ENCODE measurements at places on chromosomes 4 and X.

DNA sequence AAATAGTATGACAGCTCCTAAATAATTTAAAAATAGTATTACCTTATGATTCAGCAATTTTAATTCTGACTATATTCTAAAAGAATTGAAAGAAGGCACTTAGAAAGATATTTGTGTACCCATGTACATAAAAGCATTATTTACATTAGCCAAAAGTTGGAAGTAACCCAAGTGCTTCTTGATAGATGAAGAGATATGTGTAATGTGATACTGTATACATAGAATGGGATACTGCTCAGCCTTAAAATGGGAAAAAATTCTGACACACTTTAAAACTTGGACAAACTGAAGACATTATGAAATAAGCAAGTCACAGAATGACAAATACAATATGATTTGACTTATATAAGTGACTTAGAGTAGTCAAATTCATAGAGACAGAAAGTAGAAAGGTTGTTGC lies 112.2 kb downstream of the IDS start:
- no peak for DNase-seq
- no peak overlapping the region for H3K27ac ChIP-seq
- no peaks in the 10 kb centered on the region for H3K4me1 ChIP-seq
- H3K36me3 ChIP-seq = no peaks in the 10 kb centered on the region
- no peak overlapping the region for H3K4me3 ChIP-seq
- H3K27me3 ChIP-seq = no peaks in the 10 kb centered on the region

- no peaks in the 10 kb centered on the region for H3K36me3 ChIP-seq
- H3K27me3 ChIP-seq = no peaks in the 10 kb centered on the region
- no peaks in the 10 kb centered on the region for H3K4me1 ChIP-seq
- no peak for DNase-seq
Observed at GRCh38 chrX:21717802-21718201, 40.1 kb downstream of the SMPX start.

DNA sequence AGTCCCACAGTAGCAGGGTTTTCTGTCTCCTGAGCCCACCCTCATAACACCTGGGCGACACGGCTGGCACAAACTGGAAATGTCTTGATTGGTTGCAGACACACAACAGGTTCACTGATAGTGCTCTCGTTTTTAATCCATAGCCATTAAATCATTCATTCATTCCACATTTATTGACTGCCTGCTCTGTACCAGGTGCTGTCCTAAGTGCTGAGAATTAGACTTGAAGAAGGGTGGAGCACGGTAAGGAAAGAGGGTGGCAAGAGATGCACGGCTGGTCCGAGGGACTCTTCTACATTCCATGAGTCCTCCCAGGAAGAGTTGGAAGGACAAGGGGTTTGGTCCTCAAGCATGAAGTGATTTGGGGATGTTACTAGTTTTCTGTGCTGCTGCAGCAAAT lies 100.0 kb downstream of the RELL1 start:
- H3K27ac ChIP-seq = no peak overlapping the region
- no peak for DNase-seq
- peaks cover 7% of the 10 kb centered on the region for H3K36me3 ChIP-seq
- no peak overlapping the region for H3K4me3 ChIP-seq
- H3K4me1 ChIP-seq = peaks cover 17% of the 10 kb centered on the region

GRCh38 chr4:90025248-90025647 lies 101.9 kb upstream of the CCSER1 start:
- H3K27ac ChIP-seq = no peak overlapping the region
- H3K36me3 ChIP-seq = no peaks in the 10 kb centered on the region
- DNase-seq = no peak
- H3K4me1 ChIP-seq = peaks cover 5% of the 10 kb centered on the region

GRCh38 chr4:31768756-31769155 lies 1048.6 kb downstream of the PCDH7 start:
- no peaks in the 10 kb centered on the region for H3K36me3 ChIP-seq
- no peaks in the 10 kb centered on the region for H3K27me3 ChIP-seq
- H3K4me1 ChIP-seq = peaks cover 5% of the 10 kb centered on the region
- no peak for DNase-seq
- H3K27ac ChIP-seq = no peak overlapping the region

- H3K4me1 ChIP-seq = peaks cover 1% of the 10 kb centered on the region
- H3K36me3 ChIP-seq = no peaks in the 10 kb centered on the region
- H3K27me3 ChIP-seq = no peaks in the 10 kb centered on the region
- DNase-seq = no peak
- no peak overlapping the region for H3K4me3 ChIP-seq
Observed at GRCh38 chr4:176436293-176436973, 116.7 kb downstream of the SPCS3 start.

GRCh38 chr4:94168321-94168720 lies 39.3 kb upstream of the SMARCAD1 start:
- H3K36me3 ChIP-seq = peaks cover 1% of the 10 kb centered on the region
- no peak for DNase-seq
- H3K27me3 ChIP-seq = no peaks in the 10 kb centered on the region
- no peak overlapping the region for H3K27ac ChIP-seq
- H3K4me1 ChIP-seq = peaks cover 4% of the 10 kb centered on the region

- no peak overlapping the region for H3K4me3 ChIP-seq
- H3K27ac ChIP-seq = no peak overlapping the region
- no peaks in the 10 kb centered on the region for H3K27me3 ChIP-seq
- peaks cover 12% of the 10 kb centered on the region for H3K4me1 ChIP-seq
- peaks cover 3% of the 10 kb centered on the region for H3K36me3 ChIP-seq
- no peak for DNase-seq
Observed at GRCh38 chr4:95068818-95069478, 311.2 kb downstream of the BMPR1B start.

GRCh38 chr4:40632080-40632479 lies 2.4 kb upstream of the RBM47 start:
- H3K27ac ChIP-seq = no peak overlapping the region
- H3K36me3 ChIP-seq = no peaks in the 10 kb centered on the region
- no peak for DNase-seq
- H3K27me3 ChIP-seq = no peaks in the 10 kb centered on the region

DNA sequence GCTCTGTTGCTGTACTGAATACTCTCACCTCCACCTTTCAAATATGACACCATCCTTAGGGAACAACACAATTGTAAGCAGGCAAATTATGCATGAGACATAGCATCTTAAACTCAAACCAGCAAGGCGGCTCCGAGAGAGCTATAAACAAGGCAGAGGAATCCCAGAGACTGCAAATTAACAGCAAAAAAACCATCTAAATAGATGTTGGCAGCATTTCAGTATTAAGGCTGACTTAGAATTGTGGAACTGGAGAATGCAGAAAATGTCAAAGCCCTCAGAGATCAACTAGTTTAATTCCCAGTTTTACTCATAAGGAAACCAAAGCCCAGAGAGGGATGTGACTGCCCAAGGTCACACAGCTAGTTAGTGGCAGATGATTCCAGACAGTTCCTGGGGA lies 37.2 kb upstream of the SPANXC start:
- no peaks in the 10 kb centered on the region for H3K27me3 ChIP-seq
- H3K4me3 ChIP-seq = no peak overlapping the region
- no peak for DNase-seq
- no peaks in the 10 kb centered on the region for H3K36me3 ChIP-seq
- H3K27ac ChIP-seq = no peak overlapping the region

DNA sequence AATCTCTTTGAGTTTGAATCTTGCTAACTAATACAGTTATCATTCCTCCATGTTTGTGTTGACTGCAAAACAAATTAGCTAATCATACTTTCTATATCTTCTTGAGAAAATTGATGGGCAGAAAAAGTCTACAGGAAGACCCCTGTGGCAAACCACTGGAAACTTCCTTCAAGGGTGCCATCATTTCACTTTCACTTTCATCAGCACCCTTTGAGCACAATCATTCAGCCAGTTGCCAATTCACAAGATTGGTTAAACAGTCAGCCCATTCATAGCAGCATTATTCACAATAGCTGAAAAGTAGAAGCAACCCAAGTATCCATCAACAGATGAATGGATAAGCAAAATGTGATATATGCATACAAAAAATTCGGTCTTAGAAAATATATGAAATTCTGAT lies 101.5 kb downstream of the CCDC160 start:
- DNase-seq = no peak
- no peaks in the 10 kb centered on the region for H3K36me3 ChIP-seq
- no peaks in the 10 kb centered on the region for H3K4me1 ChIP-seq
- H3K4me3 ChIP-seq = no peak overlapping the region
- no peaks in the 10 kb centered on the region for H3K27me3 ChIP-seq
- H3K27ac ChIP-seq = no peak overlapping the region

DNA sequence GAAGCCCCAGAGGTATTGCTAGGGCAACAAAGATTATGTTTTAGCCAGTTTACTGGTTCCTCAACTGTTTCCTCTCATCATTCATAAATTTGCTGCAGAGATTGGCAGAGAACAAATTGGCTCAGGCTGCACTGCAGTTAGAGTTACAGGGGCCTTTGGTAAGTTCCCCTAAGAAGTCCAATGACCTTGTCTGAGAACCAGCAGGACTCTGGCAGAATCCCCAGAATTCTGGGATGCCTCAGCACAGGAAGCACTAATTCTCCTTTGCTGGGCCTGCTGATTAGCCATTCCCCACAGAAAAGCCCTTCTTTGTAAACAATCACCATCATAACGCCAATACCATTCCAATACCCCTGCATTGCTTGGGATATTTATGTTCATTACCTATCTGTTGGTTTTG lies 151.3 kb downstream of the USP46 start:
- no peak overlapping the region for H3K27ac ChIP-seq
- peaks cover 3% of the 10 kb centered on the region for H3K27me3 ChIP-seq
- DNase-seq = no peak
- peaks cover 6% of the 10 kb centered on the region for H3K4me1 ChIP-seq

- H3K4me1 ChIP-seq = peaks cover 10% of the 10 kb centered on the region
- H3K27me3 ChIP-seq = no peaks in the 10 kb centered on the region
- DNase-seq = no peak
- H3K36me3 ChIP-seq = no peaks in the 10 kb centered on the region
- H3K27ac ChIP-seq = no peak overlapping the region
- no peak overlapping the region for H3K4me3 ChIP-seq
Observed at GRCh38 chr4:76515975-76516843, 81.2 kb downstream of the SHROOM3 start.

DNA sequence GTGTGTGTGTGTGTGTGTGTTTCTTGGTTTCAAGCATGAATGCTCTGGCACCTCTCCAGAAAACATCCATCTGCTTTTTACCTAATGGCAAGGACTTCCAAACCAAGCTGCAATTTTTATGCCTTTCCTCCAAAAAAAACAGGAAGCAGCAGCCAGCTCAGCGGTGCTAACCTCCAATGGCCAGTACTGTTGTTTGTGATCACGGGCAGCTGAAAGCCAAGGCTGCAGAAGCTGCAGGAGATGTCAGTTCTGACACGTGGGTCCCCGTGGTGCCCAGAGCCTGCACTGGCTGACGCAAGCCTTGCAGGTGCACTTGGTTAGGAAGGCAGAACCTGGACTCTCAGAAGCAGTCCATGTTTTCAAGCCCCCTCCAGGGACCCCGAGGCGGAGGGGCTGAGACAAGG lies 313.6 kb upstream of the DDX53 start:
- H3K36me3 ChIP-seq = no peaks in the 10 kb centered on the region
- H3K27ac ChIP-seq = no peak overlapping the region
- DNase-seq = no peak

GRCh38 chr4:2574009-2574408 lies 37.6 kb downstream of the FAM193A start:
- no peak overlapping the region for H3K4me3 ChIP-seq
- H3K27ac ChIP-seq = peak overlapping the region; percentile 90
- H3K36me3 ChIP-seq = peaks cover 8% of the 10 kb centered on the region
- peaks cover 15% of the 10 kb centered on the region for H3K4me1 ChIP-seq
- no peak for DNase-seq

- no peak for DNase-seq
- no peak overlapping the region for H3K27ac ChIP-seq
- no peaks in the 10 kb centered on the region for H3K36me3 ChIP-seq
- no peak overlapping the region for H3K4me3 ChIP-seq
- no peaks in the 10 kb centered on the region for H3K4me1 ChIP-seq
- no peaks in the 10 kb centered on the region for H3K27me3 ChIP-seq
Observed at GRCh38 chr4:27429364-27429871, 568.8 kb downstream of the STIM2 start.

- peak overlapping the region; percentile 81 for H3K4me3 ChIP-seq
- no peak for DNase-seq
- H3K27ac ChIP-seq = peak overlapping the region; percentile 96
- peaks cover 50% of the 10 kb centered on the region for H3K4me1 ChIP-seq
- no peaks in the 10 kb centered on the region for H3K36me3 ChIP-seq
Observed at GRCh38 chr4:153204728-153205648, 745 bp downstream of the TRIM2 start.

DNA sequence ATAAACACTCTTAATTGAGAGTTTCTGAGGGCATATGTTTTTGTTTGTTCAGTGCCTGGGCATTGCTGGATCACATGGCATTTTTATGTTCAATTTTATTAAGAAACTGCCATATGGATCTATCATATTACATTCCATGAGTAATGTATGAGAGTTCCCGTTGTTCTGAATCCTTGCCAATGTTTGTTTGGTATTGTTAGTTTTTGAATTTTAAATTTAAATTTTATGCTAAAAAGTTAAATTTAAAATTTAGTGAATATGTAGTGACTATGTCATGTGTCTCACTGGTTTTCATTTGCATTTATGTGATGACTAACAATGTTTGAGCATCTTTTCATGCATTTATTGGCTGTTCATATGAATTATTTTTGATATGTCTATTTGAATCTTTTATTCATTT lies 54.8 kb upstream of the GEMIN8 start:
- DNase-seq = no peak
- H3K27me3 ChIP-seq = no peaks in the 10 kb centered on the region
- H3K27ac ChIP-seq = no peak overlapping the region

- H3K4me3 ChIP-seq = no peak overlapping the region
- no peak overlapping the region for H3K27ac ChIP-seq
- no peaks in the 10 kb centered on the region for H3K36me3 ChIP-seq
- no peaks in the 10 kb centered on the region for H3K27me3 ChIP-seq
- DNase-seq = no peak
Observed at GRCh38 chr4:69518538-69519198, 23.0 kb upstream of the UGT2B4 start.

DNA sequence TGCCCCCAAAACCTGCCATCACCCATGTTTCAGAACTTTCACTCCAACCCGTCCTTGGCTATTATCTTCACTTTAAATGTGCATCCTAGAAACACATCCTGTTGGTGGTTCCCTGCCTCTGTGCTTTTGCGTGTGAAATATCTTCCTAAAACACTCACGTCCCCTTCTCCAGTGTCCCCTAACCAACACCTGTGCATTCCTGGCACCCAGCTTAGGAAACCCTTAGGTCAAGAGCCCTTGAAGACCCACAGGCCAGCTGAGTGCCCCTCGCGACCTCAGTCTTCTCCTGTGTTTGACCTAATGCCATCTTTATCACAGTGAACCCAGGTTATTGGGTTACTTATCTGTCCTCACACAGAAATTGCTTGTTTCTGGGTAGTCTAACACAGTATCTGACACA lies 117.6 kb downstream of the STK32B start:
- DNase-seq = no peak
- H3K27me3 ChIP-seq = peaks cover 10% of the 10 kb centered on the region
- H3K4me1 ChIP-seq = peaks cover 2% of the 10 kb centered on the region
- H3K36me3 ChIP-seq = no peaks in the 10 kb centered on the region
- no peak overlapping the region for H3K4me3 ChIP-seq
- H3K27ac ChIP-seq = peak overlapping the region; percentile 62

- no peak overlapping the region for H3K27ac ChIP-seq
- no peaks in the 10 kb centered on the region for H3K4me1 ChIP-seq
- no peak overlapping the region for H3K4me3 ChIP-seq
- H3K27me3 ChIP-seq = no peaks in the 10 kb centered on the region
Observed at GRCh38 chr4:142663828-142664227, 182.3 kb downstream of the INPP4B start.

GRCh38 chr4:173746424-173746823 lies 216.4 kb upstream of the HAND2 start:
- no peaks in the 10 kb centered on the region for H3K27me3 ChIP-seq
- H3K4me1 ChIP-seq = no peaks in the 10 kb centered on the region
- DNase-seq = no peak
- no peaks in the 10 kb centered on the region for H3K36me3 ChIP-seq
- H3K27ac ChIP-seq = no peak overlapping the region

All from progenitor cell of endocrine pancreas (in vitro differentiated cells).